ENCODE measurements at places on chromosomes 7 and 10. TPM values are rescaled to one million over a fixed set of nuclear protein-coding genes. Genes with fewer than 3 reads are reported as not detected.
A peak's percentile ranks its signal among the peaks of the same experiment; 100 is the strongest.

POMZP3 gene
- 10.9 TPM for total RNA-seq

KNDC1 gene
- not detected for total RNA-seq

HOXA5 gene
- not detected for total RNA-seq

KLLN gene
- 0.43 TPM for total RNA-seq

- DNase-seq: no peak
These were observed 94.2 kb upstream of the ABCB5 start for GRCh38 chr7:20521243-20521642.

DNA sequence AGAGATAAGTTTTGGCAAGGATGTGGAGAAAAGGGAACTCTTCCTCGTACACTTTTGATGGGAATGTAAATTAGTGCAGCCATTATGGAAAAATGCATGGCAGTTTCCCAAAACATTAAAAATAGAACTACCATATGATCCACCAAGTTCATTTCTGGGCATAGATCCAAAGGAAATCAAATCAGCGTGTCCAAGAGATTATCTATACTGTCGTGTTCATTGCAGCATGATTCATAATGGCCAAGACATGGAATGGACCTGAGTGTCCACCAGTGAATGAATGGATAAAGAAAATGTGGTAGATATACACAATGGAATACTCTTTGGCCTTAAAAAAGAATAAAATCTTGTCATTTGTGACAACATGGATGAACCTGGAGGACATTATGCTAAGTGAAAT, 70.3 kb upstream of the RSU1 start:
- no peak for DNase-seq

DNA sequence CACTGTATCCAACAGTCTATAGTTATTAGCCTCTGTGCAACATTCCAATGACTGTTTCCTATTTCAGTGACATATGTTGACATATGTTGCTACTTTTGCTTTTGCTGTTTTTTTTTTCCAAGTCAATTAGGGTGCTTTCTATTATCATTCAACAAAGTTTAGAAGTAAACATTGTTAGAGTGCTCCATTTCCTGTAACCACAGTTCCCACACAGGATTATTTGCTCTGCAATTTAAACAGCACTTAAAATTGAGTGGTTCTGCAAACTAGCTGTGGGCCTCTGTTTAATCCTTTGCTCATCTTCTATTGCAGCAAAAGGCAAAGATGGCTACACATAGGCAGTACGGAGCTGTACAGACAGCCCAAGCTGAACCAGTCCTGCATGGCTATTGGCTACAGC, 46.5 kb upstream of the PTN start:
- DNase-seq: no peak

GRCh38 chr7:22827563-22827962, 4.9 kb upstream of the TOMM7 start:
- no peak for DNase-seq

GRCh38 chr7:126411821-126412383, 840.8 kb downstream of the GRM8 start:
- DNase-seq: no peak

- peak; percentile 24 for DNase-seq
These were observed 38.1 kb downstream of the TMEM130 start for GRCh38 chr7:98831641-98832221.

DNA sequence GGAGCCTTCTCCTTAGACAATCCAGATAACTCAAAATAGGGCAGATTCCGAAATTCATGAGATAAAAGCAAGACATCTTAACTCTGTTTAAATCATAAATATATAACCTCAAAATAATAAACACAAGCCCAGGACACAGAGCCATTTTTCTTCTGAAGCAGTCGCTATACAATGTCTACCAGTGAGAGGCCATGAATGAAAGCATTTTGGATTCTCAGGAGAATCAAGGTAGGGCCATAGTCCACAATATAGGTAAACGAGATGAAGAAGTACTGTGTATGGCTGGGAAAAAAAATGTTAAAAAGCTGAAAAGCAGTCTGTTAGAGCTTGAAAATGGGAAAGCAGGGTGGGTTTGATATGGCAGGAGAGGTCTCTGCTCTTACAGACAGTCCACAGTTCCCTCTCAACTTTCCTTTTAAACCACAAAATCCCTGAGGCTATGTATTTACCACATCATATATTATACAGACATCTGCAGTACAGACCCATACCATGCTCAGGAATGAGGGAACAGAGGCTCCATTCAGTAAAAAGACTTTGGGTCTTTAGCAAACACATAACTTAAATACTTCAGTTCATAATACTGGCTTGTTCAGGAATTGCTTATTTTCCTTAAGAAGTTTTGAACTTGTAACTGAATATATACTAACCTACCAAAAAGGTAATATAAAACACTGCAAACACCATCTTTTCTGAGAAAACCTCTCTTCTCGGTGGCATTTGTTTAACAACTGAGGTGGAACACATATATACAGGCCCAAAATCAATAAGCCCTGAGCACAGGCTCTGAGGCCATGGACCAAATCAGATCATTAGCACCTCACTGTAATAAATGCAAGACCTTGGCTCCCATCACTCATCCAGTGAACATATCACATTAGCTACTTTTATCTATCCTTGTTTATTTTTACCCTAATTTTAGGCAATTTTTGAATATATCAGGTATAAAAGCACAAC, 109.3 kb downstream of the SORBS1 start:
- DNase-seq: no peak
